B cell (primary cell): ENCODE measurements at places on chromosomes 3 and 15. TPM values are rescaled to one million over a fixed set of nuclear protein-coding genes. Genes with fewer than 3 reads are reported as not detected.

DNA sequence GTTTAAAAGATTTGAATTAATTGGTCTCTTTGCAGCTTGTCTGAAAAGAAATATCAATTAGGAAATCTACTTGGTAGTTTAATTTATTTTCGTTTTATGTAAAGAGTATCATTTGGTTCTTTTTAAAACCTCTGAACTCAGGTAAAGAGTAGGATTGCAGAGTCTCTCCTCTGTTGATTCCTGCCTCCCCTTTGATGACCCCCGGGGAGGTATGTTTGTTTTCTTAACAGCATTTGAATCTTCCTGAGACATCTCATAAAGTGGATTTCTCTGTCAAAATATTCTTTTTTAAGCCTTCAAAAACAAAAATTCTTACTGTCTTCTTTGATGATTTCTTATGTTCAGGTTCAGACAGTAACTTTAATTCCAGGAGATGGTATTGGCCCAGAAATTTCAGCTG lies 8.0 kb downstream of the IDH3A start:
- DNase-seq = no peak

- no peak for DNase-seq
These were observed 897.3 kb downstream of the ROBO1 start for GRCh38 chr3:78870484-78870883.

- DNase-seq = no peak
These were observed 23.9 kb downstream of the RNF111 start for GRCh38 chr15:59011262-59011952.

DNA sequence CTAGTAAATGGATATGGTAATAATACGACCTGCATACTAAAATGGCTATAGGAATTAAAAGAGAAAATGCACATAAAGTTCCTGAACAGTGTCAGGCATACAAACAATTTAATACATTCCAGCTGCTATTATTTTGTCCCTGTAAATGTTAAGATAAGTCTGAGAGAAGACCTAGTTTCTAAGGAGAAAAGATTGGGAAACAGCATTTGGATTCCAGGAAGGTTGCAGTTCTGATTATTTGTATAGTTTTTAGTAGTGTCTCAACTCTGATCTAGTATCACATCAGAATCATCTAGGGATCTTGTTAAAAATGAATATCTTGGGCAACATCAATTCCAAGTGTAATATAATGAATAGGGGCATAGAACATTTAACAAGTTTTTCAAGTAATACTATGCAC lies 905.7 kb downstream of the NSUN3 start:
- DNase-seq = no peak

The SV2B gene
- polyA plus RNA-seq = 0.03 TPM in 1 of 2 replicates, not detected in the other

The ADIPOQ gene
- polyA plus RNA-seq = not detected in 2 replicates

The CYP8B1 gene
- not detected in 2 replicates for polyA plus RNA-seq
